ENCODE measurements at places on chromosomes 6 and 20. TPM values are rescaled to one million over a fixed set of nuclear protein-coding genes. Genes with fewer than 3 reads are reported as not detected.

DNA sequence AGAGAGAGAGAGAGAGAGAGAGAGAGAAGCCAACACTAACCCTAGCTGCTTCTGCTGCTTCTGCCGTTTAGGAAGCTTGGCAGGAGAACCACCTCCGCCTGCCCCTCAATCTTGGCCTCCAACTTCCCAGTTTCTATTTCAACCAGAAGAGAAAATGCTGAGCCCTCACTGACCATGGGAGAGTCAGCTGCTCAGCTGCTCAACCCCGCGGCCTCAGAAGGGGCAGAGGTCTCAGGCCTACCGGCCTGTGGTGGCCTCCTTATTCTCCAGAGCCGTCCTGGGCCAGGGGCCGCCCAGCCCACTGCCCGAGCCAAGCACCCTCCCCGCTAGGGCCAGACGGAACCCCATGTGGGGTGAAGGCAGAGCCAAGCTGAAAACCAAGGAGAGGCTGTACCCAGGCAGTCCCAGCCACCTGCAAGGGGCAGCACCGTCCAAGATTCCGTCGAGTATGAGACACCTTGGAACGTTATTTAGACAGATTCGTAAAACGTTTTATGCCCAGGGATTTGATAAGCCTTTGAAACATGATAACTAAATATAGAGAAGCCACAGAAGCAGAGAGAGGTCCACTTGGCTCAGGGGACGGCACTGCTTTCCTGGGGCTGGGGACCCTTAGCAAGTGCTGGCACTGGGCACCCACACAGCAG, 116.6 kb downstream of the DLL1 start:
- no peak for DNase-seq

GRCh38 chr20:25035921-25036320, 22.0 kb downstream of the ACSS1 start:
- peak; percentile 63 for DNase-seq

- DNase-seq, result no peak
Measured at GRCh38 chr6:53938810-53939209, 144.0 kb downstream of the LRRC1 start.

Gene IFNGR1
- polyA plus RNA-seq, result 19.4 TPM

Gene TMEM74B
- polyA plus RNA-seq, result not detected

DNA sequence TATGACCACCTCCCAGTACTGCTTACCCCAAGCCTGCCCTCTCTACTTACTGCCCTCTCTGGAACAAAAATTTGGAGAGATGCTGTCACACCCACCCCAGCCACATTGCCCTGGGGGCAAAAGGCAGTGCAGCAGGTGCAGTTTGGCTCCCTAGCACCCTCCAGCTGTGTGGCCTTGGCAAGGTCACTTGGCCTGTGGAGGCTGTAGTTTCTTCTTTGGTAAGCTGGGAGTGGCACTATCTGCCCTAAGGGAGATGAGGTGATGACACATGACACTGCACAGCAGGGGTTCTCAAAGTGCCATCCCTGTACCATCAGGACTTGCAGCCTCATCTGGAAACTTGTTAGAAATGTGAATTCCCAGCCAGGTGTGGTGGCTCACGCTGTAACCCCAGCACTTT, 44.8 kb downstream of the TAF8 start:
- no peak for DNase-seq

All from naive thymus-derived CD8-positive, alpha-beta T cell (primary cell).